ENCODE measurements at places on chromosomes 12 and 14. TPM values are rescaled to one million over a fixed set of nuclear protein-coding genes. Genes with fewer than 3 reads are reported as not detected.

Gene TPH2
- total RNA-seq, result not detected

Gene HAL
- not detected for total RNA-seq

Gene PLXNC1
- 5.6 TPM for total RNA-seq

Gene RILPL2
- total RNA-seq, result 13.8 TPM

Gene ART4
- total RNA-seq, result 26.5 TPM

Gene KRT3
- not detected for total RNA-seq

Gene CALCOCO1
- total RNA-seq, result 157 TPM

- H3K27ac ChIP-seq, result peak overlapping the region; percentile 82
- H3K4me3 ChIP-seq, result no peak overlapping the region
These were observed 106.7 kb downstream of the CRADD start for GRCh38 chr12:93783832-93784231.

GRCh38 chr12:118617611-118618450 lies 241.5 kb downstream of the SUDS3 start:
- no peaks in the 10 kb centered on the region for H3K36me3 ChIP-seq
- H3K4me1 ChIP-seq, result no peaks in the 10 kb centered on the region
- H3K27me3 ChIP-seq, result no peaks in the 10 kb centered on the region
- H3K4me3 ChIP-seq, result no peak overlapping the region
- DNase-seq, result no peak

GRCh38 chr12:115873451-115874082 lies 403.9 kb downstream of the MED13L start:
- no peaks in the 10 kb centered on the region for H3K36me3 ChIP-seq
- H3K27ac ChIP-seq, result peak overlapping the region; percentile 55
- H3K27me3 ChIP-seq, result no peaks in the 10 kb centered on the region
- H3K4me1 ChIP-seq, result peaks cover 21% of the 10 kb centered on the region
- no peak overlapping the region for H3K4me3 ChIP-seq
- no peak for DNase-seq

GRCh38 chr12:31967539-31967938 lies 8.3 kb downstream of the RESF1 start:
- H3K4me1 ChIP-seq, result peaks cover 38% of the 10 kb centered on the region
- H3K36me3 ChIP-seq, result peaks cover 6% of the 10 kb centered on the region
- H3K27me3 ChIP-seq, result no peaks in the 10 kb centered on the region

GRCh38 chr14:71267691-71268090 lies 360.4 kb downstream of the PCNX1 start:
- no peaks in the 10 kb centered on the region for H3K36me3 ChIP-seq
- no peak for DNase-seq
- H3K27ac ChIP-seq, result no peak overlapping the region
- H3K4me3 ChIP-seq, result no peak overlapping the region
- no peaks in the 10 kb centered on the region for H3K27me3 ChIP-seq
- H3K4me1 ChIP-seq, result no peaks in the 10 kb centered on the region

GRCh38 chr12:129298921-129299320 lies 445.6 kb downstream of the GLT1D1 start:
- H3K36me3 ChIP-seq, result no peaks in the 10 kb centered on the region
- no peak overlapping the region for H3K4me3 ChIP-seq
- no peak overlapping the region for H3K27ac ChIP-seq
- no peak for DNase-seq

DNA sequence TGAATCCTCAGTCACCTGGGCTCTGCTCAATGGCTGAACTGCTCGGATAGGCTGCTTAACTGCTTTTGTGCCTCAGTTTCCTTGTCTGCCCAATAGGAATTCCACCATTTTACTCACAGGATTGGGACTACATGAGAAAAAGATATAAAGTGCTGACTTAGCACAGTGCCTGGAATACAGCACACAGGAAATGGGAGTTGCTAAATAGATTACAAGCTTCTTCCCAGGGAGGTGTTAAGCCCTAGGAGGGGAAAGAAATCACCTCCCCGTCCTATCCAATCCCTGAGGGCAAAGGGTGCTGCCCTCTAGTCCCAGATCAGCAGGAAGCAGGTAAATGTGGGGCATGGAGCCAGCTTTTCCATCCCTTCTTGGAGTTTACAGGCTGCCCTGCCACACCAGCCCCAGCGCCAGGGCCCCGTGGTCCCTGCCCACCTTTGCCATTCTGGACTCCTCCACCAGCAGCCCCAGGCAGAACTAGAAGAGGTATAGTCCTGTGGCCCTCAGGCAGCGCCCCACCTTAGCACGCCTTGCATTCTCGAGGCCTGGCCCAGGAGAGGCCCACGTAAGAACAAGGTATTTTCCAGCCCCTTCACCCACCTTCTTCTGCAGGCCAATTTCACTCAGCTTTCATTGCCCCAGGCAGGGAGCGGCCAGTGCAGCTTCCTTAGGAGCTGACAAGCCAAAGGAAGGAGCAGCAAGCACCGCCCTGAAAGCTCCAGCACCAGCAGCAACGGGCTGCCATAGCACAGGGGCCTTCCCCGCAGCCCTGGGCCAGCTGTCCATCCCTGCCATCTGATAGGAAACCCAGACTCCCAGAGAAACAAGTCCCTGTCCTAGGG lies 28.8 kb upstream of the RPLP0 start:
- peaks cover 93% of the 10 kb centered on the region for H3K4me1 ChIP-seq
- peak overlapping the region; percentile 77 for H3K27ac ChIP-seq
- no peaks in the 10 kb centered on the region for H3K36me3 ChIP-seq
- H3K4me3 ChIP-seq, result no peak overlapping the region
- peak; percentile 35 for DNase-seq
- H3K27me3 ChIP-seq, result no peaks in the 10 kb centered on the region

- H3K36me3 ChIP-seq, result no peaks in the 10 kb centered on the region
- H3K4me1 ChIP-seq, result no peaks in the 10 kb centered on the region
- no peak overlapping the region for H3K4me3 ChIP-seq
- no peak overlapping the region for H3K27ac ChIP-seq
- no peak for DNase-seq
These were observed 30.9 kb downstream of the ABCB9 start for GRCh38 chr12:122935318-122935717.

DNA sequence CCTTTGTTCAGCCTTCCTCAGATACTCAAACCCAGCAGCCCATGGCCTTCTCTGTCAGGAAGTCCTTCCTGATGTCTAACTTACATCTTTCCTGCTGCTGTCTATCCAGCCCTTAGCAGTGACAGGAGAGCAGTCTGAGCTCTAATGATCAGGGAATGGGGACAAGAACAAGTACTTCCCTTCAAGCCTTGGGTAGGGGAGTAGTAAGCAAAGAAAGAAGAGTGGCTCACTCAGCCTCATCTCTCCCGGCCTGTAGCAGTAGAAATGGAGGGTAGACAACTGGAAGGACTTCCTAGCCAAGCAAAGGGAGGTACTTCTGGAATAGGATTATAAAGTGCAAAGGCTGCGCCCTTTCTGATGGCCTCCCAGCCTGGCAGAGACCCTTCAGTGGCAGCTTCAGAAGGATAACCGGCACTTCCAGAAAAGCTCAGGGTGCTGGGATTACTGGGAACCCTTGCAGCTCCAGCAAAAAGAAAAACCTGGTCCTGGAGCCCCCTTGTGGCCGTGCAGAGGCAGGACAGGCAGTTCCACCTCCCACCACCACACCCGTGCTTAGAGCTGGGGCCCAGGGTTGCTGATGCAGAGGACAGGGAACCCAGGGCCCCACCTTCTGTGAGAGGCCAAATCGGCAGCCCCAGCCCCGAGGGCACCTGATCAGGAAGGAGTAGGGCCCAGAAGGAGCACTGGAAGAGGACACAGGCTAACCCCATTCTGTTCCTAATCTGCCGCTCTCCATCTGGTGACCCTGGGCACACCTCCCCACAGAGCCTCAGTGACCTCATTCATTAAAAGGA lies 12.4 kb upstream of the SMUG1 start:
- H3K36me3 ChIP-seq, result no peaks in the 10 kb centered on the region
- no peaks in the 10 kb centered on the region for H3K27me3 ChIP-seq
- no peaks in the 10 kb centered on the region for H3K4me1 ChIP-seq
- no peak overlapping the region for H3K4me3 ChIP-seq
- no peak overlapping the region for H3K27ac ChIP-seq

DNA sequence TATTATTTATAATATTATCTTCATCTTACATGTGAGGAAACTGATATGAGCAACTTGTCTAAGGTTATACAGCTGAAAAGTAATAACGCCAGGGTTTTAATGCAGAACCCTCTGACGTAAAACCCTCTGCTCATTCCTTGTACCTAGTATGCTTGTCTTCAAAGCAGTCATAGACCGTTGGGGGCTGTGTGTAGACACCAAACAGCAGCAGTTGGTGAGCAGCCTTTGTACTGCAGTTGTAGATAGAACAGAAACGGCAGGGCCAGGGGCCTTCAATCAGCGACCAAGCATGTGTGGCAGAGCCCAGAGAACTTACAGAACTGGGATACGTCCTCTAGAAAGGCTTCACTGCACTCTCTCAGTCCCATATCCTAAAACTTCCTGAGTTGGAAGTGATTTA lies 28.1 kb downstream of the EVL start:
- no peaks in the 10 kb centered on the region for H3K27me3 ChIP-seq
- no peaks in the 10 kb centered on the region for H3K36me3 ChIP-seq
- no peak for DNase-seq
- H3K4me1 ChIP-seq, result no peaks in the 10 kb centered on the region
- H3K27ac ChIP-seq, result no peak overlapping the region

DNA sequence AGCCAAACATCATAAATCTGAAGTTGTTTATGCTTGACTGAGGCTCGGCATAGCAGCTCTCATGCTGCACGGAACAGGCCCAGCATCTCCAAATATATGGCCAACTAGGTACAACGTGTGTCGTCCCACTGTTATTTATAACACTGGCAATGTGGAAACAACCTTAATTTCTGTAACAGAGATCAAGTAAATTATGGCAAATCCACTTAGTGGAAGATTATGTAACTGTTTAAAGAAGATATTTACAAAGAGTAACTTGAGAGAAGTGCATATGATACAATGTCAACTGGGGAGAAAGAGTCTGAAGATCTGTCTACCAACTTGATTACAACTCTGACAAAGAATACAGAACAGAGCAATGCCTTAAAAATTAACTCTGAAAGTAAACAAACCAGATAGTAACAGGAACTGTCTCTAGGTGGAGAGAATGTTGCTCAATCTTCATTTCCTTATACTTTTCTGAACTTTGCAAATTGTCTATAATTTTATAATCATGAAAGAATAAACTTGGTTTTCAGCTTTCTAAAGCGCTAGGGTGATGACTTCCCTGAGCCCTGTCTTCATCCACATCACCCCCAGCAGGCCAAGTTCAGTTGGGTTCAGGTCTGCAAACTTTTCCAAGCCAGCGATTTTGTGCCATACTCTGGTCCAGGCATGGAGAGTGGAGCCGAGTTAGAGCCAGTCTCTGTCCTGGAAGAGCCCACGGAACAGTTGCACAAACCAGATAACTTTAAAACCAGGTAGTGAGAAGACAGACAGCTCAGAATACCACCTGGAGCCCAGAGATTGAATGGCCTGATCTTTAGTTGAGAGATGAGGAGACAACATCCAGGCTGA lies 44.3 kb upstream of the BDKRB2 start:
- H3K36me3 ChIP-seq, result no peaks in the 10 kb centered on the region
- no peak for DNase-seq
- H3K27ac ChIP-seq, result no peak overlapping the region
- no peaks in the 10 kb centered on the region for H3K4me1 ChIP-seq
- H3K4me3 ChIP-seq, result no peak overlapping the region
- H3K27me3 ChIP-seq, result no peaks in the 10 kb centered on the region

DNA sequence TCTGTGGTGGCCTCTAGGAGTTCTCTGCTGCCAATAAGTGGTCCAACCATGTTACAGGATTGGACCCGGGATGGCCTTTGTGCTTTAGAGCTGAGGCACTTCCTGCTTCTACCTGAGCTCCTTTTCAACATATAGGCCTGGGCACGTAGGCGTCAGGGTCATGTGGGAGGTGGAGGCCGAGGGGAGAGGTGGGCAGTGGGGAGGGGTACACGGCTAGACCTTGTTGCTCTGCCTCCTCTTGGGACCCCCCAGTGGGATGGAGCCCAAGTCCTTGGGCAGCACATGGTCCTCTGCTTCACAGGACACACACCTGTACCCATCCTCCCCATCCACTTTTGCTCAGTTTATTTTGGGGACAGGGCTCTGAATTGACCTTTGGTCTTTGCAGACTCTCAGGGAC lies 7.4 kb downstream of the RBP5 start:
- H3K4me3 ChIP-seq, result no peak overlapping the region
- H3K27me3 ChIP-seq, result no peaks in the 10 kb centered on the region
- H3K36me3 ChIP-seq, result no peaks in the 10 kb centered on the region
- DNase-seq, result no peak

GRCh38 chr12:101671833-101672232 lies 25.6 kb upstream of the CHPT1 start:
- no peaks in the 10 kb centered on the region for H3K27me3 ChIP-seq
- DNase-seq, result no peak
- H3K4me1 ChIP-seq, result no peaks in the 10 kb centered on the region
- H3K36me3 ChIP-seq, result no peaks in the 10 kb centered on the region
- H3K4me3 ChIP-seq, result no peak overlapping the region

DNA sequence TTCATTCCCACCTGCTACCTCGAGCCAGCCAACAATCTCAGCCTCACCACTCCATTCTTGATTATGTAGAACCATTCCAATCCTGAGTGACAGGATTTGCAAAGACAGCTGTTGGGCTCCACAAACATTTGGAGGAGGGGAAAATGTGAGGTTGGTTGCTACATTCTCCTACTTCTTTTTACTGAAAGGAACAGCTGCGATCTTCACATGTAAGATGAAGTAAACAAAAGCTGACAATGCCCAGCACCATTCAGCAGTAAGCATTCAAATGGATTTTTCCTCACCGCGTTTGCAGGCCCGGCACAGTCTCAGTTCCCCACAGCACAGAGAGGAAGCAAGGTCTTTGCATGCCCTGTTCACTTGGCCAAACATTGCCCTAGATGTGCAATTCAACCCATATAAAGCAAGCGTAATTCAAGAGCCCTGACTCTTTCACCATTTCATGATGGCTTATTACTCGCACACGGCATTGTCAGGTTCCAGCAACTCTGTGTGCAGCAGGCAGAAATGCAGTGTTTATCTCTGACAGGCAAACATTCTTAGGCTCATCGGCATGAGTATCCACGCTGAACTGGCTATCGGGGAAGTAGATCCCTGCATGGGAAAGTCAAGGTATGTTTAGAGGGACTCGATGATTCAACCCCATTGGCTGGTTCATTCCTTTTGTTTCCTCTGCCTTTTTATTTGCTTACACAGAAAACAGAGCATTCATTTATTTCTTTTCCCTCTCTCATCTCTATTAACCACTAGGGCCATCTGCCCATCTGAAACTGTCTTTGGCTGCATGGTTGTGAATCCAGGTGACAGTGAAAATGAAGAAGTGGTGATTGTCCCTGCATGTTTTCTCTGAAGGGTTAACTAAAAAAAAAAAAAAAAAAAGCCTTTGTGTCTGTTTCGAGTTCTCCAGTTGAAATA lies 236.1 kb upstream of the PLEKHG7 start:
- H3K36me3 ChIP-seq, result no peaks in the 10 kb centered on the region
- H3K4me1 ChIP-seq, result no peaks in the 10 kb centered on the region
- no peak for DNase-seq
- no peak overlapping the region for H3K4me3 ChIP-seq

DNA sequence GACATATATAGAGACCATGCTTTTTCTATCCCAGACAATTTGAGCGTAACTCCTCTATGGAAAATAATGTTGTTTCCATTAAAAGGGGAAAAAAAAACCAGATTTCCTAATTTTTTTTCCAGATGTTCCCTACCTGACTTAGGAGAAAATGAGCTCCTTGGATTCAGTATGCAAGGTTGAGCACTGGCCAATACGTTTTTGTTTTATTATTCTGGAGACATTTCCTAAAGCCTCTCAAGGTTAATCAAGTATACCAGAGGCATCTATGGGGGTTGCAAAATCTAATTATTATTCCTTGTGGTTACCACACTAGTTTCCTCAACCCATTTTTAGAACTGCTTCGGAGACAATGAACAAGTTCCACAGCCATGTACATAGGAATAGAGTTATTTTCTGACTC lies 291.3 kb downstream of the SLC16A7 start:
- no peaks in the 10 kb centered on the region for H3K36me3 ChIP-seq
- no peaks in the 10 kb centered on the region for H3K4me1 ChIP-seq
- no peak overlapping the region for H3K4me3 ChIP-seq
- no peak for DNase-seq
- H3K27me3 ChIP-seq, result no peaks in the 10 kb centered on the region

All from thyroid gland (tissue), 4 donors.